Kidney tubule cell (primary cell): ENCODE measurements at places on chromosomes 4 and X.

GRCh38 chr4:7831858-7832730, 107.6 kb downstream of the AFAP1 start:
- no peak for DNase-seq

DNA sequence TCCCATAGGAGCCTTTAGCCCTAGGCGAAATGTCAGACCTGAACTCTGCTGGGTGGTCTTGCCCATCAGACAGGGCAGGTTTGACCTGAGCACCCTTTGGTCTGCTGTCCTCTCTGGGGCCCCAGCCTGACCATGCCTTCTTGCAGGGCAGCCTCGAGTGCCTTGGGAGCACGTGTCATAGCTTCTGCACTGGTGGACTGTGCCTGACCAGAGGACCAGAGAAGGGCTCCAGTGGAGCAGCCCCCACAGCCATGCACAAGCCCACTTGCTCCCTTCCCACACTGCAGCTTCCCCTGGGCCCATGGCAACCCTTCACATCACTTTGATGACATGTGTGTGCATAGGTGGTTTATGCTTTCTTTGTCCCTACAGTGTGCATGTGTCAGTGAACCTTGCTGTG, 394.0 kb downstream of the TEX13C start:
- no peak for DNase-seq

- DNase-seq = no peak
Observed at GRCh38 chr4:137545461-137545861, 13.2 kb upstream of the PCDH18 start.

DNA sequence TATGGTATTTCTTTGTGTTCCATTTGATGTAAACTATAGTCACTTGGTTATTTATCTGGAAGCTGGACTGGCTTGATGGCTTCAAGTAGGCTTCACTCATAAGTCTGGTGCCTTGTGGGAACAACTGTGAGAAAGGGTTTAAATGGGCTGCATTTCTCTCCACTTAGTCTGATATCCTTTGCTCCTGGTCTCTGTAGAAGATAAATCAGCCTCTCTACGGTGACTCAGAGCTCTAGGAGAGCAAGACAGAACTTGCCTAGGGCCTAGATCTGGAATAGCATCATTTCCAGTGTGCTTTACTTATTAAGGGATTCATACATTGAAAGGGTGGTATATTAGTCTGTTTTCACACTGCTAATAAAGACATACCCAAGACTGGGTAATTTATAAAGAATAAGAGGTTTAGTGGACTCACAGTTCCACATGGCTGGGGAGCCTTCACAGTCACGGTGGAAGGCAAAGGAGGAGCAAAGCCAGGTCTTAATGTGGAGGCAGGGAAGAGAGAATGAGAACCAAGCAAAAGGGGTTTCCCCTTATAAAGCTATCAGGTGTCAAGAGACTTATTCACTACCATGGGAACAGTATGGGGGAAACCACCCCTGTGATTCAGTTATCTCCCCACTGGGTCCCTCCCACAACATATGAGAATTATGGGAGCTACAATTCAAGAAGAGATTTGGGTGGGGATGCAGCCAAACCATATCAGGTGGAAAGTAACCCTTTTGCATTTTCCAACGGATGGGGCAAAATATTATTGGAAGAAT, 1746.4 kb upstream of the PCDH7 start:
- DNase-seq = peak; percentile 20

- DNase-seq = peak; percentile 90
Observed at GRCh38 chrX:133655275-133656265, 240.3 kb upstream of the GPC4 start.

GRCh38 chr4:170374770-170375169, 285.0 kb upstream of the AADAT start:
- DNase-seq = peak; percentile 59

DNA sequence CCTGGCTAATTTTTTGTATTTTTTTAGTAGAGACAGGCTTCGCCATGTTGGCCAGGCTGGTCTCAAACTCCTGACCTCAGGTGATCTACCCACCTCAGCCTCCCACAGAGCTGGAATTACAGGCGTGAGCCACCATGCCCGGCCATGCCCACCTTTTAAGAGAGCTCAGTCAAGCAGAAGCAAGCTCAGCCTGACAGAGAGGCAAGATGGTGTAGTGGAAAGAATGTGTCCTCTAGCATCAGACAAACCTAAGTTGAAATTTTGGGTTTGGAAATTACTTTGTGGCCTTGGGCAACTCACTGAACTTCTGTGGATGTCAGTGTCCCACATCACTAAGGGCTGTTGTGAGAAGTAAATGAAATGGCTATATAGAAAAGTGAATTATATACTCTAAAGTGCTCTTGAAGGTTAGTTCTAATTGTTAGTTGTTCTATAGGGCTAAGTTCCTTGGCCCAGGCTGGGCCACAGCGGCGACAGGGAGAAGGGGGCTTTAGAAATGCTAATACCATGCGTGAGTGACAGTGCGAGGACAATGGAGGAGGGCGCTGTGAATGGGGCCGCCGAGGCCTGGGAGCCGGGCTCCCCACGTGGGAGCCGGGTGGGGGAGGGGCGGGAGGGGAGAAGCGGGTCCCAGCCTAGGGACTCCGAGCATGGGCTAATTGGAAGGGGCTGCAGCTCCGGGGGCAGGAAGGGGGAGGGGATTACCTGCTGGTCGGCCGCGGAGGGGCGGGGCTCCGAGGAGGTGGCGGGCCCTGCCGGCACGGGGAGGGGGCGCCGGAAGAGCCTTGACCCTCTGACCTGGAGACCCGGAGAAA, 15.6 kb downstream of the PJA1 start:
- no peak for DNase-seq

DNA sequence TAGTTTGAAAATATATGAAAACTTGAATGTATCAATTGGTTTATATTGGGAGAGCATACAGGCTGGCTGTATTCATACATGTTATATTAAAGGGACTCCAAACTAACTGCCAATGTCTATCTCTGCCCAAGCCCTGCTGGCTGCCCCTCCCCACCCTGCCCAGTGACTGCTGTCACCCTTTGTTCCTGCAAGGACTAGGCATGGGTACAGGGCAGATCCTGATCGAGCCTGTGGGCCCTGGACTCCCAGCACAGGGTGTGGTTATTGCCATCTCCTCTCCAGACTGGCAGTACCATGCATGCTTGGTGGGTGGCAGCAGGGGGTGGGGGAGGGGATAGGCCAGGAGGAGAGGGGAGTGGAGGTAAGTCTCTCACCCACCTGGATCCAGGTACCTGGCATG, 167.5 kb upstream of the RASGEF1B start:
- DNase-seq = no peak

GRCh38 chr4:150814873-150815272, 200.2 kb downstream of the LRBA start:
- DNase-seq = no peak

DNA sequence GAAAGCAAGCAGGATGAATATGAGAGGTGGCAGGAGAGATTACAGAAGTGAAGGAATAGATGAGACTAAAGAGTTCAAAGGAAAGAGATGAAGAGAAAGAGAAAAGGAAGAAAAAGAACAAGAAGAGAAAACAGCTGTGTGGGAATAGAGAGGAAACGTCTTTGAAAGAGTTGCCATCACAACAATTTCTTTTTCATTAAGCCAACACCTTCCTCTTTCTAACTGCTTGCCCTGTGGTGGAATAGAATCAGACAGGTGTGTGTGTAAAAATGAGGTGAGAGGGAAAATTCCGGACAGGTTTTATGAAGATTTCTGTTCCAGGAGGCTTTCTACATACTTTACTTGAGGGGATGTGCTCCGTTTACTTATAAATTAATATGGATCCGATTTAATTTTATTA, 28.8 kb downstream of the DTHD1 start:
- DNase-seq = no peak
